Right ventricle myocardium superior (tissue), 1 donor: ENCODE measurements at places on chromosomes 7 and 10. TPM values are rescaled to one million over a fixed set of nuclear protein-coding genes. Genes with fewer than 3 reads are reported as not detected.

Gene IKZF1
- 2.4 TPM for total RNA-seq

DNA sequence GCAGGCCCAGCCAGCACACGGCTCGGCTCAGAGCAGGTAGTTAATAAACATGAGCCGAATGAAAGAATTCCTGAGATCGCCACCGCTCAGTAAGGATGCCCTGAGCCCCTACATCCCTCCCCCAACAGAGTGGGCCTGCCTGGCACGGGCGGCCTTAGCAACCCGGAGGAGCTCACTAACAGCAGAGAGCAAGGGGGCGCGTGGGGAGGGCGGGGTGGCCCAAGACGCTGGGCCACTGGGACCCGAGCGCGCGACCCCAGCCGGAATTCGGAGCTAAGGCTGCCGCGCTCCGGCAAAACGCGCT, 403 bp upstream of the ENO4 start:
- no peak for DNase-seq

- no peak for DNase-seq
Observed at GRCh38 chr10:33519130-33519860, 184.8 kb upstream of the NRP1 start.

- no peak for DNase-seq
Observed at GRCh38 chr10:131774681-131775085, 126.1 kb upstream of the PPP2R2D start.

DNA sequence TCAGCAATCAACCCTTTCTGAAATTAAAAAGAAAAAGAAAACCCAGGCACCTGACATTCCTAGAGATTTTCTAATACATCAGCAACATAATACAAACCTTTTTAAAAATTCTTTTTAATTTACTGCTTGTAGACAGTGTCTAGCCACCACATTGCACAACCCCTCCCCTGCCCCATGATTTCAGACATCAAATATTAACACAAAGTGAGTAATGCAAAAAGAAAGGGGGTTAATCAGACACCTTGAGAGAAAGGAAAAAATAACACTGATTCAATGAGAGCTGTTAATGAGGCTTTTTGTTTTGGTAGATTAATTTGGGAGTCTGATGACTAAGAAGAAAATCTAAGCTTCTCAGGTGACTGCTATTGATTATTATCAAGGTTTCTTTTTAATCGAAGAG, 55.3 kb downstream of the SLC25A13 start:
- DNase-seq = no peak

DNA sequence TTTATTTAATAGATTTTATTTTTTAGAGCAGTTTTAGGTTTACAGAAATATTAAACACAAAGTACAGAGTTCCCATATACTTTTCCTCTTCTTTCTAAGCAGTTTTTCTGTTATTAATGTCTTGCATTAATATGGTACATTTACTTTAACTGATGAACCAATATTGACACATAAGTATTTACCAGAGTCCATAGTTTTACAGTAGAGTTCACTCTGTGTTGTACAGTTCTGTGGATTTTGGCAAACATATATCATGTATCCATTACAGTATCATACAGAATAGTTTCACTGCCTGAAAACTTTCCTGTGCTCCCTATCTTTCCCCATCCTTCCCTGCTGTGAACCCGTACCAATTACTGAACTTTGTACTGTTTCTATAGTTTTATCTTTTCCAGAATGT, 55.3 kb downstream of the EXOC6 start:
- DNase-seq = no peak

GRCh38 chr7:114088470-114088940, 169.7 kb upstream of the PPP1R3A start:
- no peak for DNase-seq

Gene GLUD1
- 101 TPM for total RNA-seq

GRCh38 chr10:125871338-125871737, 9.8 kb downstream of the DHX32 start:
- DNase-seq = no peak

DNA sequence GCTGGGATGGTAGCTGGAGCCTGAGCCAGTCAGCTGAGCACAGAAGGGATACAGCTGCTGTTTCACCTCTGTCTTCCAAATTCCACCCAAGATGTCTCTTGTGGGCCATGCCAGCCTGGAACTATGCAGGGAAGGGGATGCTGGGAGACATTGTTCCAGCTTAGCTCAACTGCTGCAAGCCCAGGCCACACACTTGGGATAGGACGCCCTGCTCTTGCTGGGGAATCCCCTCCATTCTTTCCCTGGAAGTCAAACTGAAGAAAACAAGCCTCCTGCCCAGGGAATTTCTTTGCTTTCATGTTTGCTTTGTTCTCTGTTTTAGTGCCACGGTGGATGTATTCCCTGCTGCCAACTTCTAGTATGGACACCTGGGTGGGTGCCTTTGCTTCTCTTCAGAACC, 55.2 kb upstream of the CDK13 start:
- no peak for DNase-seq

DNA sequence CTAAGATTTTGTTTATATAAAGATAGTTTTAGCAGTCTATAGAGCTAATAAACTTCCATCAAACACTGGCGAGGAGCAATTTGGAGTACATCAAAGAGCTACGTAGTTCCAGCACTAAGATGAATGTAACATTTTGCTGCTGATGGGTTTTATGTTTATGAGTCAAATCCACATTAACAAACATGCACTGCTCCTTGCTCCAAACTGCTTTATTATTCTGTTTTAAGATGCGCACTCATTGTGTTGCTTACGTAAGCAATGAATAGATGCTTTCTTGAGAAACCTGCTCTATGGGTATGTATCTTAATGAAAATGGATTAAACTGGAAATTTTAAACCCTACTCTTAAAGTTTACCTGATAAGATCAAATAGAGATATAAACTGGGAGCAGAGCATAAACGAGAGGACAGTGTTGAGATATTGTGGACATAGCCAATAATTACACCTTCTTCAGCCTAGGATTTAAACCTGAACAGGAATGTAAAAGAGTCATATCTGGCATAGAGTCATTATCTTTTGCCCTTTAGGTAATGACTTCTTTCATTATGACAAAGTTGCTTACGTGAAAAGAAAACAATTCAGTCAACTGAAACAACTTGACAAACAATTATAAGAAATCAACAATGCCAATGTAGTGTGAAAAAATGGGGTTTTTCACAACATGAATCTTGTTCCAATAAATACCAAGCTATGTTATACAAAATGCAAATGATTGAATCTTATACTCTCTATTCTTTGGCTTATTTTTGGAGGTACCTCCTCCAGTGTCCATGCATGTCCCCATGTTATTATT, 153.5 kb upstream of the MTPN start:
- DNase-seq = no peak

GRCh38 chr7:136131304-136131630, 154.1 kb upstream of the MTPN start:
- DNase-seq = no peak

Gene FBXL15
- 9.4 TPM for total RNA-seq

- DNase-seq = no peak
Observed at GRCh38 chr10:15877836-15878576, 17.7 kb upstream of the MINDY3 start.

DNA sequence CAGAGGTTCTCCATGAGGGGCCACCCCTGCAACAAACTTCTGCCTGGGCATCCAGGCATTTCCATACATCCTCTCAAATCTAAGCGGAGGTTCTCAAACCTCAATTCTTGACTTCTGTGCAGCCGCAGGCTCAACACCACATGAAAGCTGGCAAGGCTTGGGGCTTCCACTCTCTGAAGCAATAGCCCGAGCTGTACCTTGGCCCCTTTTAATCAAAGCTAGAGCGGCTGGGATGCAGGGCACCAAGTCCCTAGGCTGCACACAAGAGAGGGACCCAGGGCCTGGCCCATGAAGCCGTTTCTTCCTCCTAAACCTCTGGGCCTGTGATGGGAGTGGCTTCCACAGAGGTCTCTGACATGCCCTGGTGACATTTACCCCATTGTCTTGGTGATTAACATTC, 43.8 kb downstream of the CDHR3 start:
- no peak for DNase-seq

Gene HTR5A
- not detected for total RNA-seq

GRCh38 chr10:79393924-79394610, 46.8 kb downstream of the PPIF start:
- DNase-seq = peak; percentile 32

DNA sequence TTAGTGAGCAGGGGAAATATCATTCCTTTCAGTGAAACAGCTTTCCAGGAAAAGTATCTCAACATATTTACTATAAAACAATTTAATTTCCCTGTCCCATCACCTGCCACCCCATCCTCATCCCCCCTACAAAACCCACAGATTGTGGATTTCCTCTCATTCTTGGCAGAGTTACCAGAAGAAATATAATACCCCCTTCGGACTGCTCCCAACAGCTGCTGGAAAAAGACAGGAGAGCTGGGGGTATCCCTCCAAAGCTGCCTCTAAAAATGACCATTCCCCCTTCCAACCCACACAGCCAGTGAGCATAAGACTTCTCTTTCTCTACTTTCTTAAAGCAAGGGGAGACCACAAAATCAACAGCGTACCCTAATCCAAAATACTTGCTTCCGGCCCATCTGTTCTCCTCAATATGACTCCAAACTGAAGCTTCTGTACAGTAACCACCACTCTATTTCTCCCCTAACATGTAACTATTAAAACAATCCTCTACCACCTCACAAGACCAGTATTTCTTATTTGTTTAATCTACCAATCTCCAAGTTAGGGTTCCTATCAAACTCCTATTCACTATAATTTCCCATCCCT, 7.8 kb downstream of the FBXW4 start:
- no peak for DNase-seq

Gene PNLIPRP3
- not detected for total RNA-seq
